Liver (tissue), 10 donors: ENCODE measurements at places on chromosomes 5 and 9.

GRCh38 chr9:93295031-93295430 lies 111.1 kb downstream of the WNK2 start:
- DNase-seq: no peak

DNA sequence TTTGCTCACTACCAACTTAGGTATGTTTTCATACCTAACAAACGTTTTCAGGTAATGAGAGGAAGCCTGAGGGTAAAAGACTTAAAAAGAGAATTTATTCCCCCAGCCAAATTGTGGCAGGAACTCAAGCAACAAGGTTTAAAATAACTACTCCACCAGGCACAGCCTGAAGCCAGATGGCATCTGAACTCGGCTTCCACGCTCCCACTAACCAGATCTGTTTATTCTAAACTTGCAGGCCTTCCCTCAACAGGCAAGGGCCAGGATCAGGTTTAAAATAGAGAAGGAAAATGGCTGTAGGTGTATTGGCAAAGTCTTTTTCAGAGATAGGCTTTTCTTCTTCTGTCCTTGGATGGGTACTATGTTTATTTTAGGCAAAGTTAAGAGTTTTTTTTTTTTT lies 89.4 kb downstream of the OTULIN start:
- no peak for DNase-seq

GRCh38 chr9:12195456-12195855 lies 497.7 kb upstream of the TYRP1 start:
- no peak for DNase-seq

DNA sequence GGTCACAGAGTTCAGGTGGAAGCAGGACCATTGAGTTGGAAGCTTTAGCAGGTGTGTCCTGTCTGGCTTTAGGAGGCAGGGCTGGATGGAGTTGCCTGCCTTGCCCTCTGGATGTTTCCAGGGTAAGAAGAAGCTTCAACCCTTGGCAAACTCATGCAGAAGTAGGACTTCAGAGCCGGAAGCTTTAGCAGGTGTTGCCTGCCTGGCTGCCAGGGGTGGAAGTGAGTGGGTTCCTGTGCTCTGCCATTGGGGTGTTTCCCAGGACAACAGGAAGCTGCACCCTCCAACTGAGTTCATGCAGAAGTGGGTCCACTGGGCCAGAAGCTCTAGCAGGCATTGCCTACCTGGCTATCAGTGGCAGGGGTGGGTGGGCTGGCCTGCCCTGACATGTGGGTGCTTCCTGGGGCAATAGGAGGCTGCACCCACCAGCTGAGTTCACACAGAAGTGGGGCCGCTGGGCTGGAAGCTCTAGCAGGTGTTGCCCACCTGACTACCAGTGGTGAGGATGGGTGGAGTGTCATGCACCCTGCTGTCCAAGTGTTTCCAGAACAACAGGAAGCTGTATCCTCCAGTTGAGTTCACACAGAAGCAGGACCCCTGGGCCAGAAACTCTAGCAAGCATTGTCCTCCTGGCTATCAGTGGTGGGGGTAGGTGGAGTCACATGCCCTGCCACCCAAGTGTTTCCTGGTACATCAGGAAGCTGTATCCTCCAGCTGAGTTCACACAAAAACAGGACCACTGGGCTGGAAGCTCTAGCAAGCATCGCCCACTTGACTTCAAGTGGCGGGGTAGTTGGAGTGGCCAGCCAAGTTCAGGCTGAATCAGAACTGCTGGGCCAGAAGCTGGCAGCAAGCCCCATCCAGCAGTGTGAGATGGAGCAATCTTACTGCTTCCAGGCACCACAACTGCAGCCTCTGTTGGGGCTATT lies 24.6 kb downstream of the LOX start:
- no peak for DNase-seq

GRCh38 chr5:174501461-174502069 lies 222.8 kb upstream of the MSX2 start:
- no peak for DNase-seq

GRCh38 chr9:126980231-126980630 lies 65.6 kb downstream of the RALGPS1 start:
- DNase-seq: no peak

DNA sequence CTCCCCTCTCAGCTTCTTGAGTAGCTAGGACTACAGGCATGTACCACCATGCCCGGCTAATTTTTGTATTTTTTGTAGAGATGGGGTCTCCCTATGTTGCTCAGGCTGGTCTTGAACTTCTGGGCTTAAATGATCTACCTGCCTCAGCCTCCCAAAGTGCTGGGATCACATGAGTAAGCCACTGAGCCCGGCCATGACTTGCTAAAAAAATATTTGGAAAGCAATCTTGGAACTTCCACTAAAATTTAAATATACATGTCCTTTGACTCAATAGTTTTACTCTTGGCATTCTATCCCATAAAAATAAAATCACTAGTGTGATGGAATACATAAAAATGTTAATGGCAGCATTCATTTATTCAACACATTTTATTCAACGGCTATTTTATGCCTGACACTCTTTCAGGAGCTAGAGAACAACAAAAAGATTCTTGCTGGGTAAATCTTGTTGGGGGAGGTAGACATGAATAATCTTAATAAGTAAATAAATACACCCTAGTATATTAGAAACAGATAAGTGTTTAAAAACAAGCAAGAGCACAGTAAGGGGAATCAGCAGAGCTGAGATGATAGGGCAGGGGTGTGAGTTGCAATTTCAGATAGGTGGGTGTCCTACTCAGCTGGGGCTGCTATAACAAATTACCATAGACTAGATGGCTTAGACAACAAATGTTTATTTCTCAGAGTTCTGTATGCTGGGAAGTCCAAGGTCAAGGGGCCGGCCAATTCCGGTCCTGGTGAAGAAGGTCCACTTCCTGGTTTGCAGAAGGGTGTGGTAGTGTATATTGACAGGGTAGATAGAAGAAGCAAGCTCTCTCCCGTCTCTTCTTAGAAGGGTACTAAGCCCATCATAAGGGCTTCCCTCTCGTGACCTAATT lies 50.7 kb downstream of the KCNV2 start:
- DNase-seq: no peak

DNA sequence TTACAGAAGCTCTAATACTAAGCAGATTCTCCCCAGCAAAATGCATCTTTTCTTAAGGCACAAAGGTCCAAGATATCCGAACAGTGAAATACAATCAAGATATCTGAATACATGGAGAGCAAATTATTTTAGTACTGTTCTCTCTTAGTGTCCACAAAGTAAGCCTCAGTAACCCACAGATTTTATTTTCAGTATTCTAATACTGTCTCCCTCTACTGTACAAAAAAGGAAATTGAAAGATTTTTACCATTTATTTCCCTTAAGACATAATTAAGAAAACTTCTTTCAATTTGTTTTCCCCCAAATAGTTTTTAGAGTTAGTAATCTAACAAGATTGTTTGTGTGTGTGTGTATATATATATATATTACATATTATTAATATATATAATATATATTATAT lies 24.7 kb upstream of the NOL6 start:
- no peak for DNase-seq

DNA sequence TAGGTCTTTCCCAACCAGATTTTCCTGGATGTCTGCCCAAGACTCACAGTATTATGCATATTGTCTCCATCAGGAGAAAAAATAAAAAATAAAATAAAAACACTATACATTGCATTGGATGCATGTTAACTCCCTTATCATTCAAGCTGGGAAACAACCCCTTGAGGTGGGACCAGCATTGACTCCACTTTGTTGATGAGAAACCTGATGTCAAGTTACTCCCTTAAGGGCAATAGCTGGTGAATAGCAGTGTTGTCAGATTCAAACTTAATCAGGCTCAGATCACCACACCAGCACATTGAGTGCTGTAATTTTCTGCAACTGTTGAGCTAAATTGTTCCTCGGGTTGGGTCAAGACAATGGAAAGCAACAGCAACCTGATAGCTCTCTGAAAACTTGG lies 264.0 kb upstream of the TRIM32 start:
- no peak for DNase-seq

DNA sequence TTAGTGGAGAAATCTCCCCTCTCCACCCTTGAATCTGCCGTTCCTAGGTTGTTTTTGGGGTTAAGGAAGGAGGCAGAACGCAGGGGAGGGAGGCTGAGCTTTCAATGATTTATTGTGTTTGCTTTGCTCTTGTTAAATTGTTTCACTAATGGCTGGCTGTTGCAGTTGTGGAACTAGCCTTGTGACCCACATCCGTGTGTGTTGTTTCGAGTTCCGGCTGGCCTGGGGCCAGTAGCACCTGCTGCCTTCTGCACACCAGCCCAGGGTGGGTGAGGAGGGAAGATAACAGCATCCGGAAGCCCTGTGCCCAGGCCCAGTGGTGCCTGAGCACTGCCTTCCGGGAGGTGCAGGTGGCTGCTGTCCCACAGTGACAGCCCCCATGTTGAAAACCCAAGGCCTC lies 3.6 kb downstream of the ERGIC1 start:
- DNase-seq: no peak
